Activated T-cell treated with anti-CD3 and anti-CD28 coated beads, Interleukin-2, amount 50 U/mL, for 72 hours (primary cell): ENCODE measurements at places on chromosomes 4 and X.

GRCh38 chrX:118459494-118459893, 36.1 kb upstream of the DOCK11 start:
- H3K4me3 ChIP-seq, result no peak overlapping the region
- no peaks in the 10 kb centered on the region for H3K4me1 ChIP-seq
- H3K36me3 ChIP-seq, result no peaks in the 10 kb centered on the region

DNA sequence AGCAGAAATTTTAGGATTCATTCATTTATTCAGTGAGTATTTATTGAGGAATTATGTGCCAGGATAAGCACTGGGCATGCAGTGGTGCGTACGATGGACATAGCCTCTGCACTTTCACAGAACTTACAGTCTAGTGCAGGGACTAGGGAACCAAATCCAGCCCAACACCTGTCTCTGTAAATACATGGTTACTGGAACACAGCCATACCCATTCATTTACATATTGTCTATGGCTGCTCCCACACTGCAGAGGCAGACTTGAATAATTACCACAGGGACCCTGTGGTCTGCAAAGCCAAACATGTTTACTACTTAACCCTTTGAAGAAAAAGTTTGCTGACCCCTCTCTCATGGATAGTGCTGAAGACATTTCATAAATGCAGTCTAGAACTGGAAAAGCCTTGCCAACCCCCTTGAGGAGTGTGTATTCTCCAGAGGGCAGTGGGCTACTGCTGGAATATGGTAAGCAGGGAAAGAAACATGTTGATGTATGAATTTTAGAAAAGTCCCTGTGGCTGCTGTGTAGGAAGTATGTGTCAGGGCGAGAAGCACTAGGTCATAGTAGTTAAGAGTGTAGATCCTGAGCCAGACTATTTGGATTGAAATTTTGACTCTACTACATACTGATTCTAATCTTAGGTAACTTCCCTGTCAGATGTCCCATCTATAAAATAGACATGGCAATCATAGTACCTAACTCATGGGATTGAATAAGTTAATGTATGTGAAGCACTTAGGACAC, 75.5 kb downstream of the GALNT7 start:
- H3K4me3 ChIP-seq, result no peak overlapping the region
- H3K27me3 ChIP-seq, result no peaks in the 10 kb centered on the region
- no peaks in the 10 kb centered on the region for H3K36me3 ChIP-seq
- no peak for DNase-seq

DNA sequence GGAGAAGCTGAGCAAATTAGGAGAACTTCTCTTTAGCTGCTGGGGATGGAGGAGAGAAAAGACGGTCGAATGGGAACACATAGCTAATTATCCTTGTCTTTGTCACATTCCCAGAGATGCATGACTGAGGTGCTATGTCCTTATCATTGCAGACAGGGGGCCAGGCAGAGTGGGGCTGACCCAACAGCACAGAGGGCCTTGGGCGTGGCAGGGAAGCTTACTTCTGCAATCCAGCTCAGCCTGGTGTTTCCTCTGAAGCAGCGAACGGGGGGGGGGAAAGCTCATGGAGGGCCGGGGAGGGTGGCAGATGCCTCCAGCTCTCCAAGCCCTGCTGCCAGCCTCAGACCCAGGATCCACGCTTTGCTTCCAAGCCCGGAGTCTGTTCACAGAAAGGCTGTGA, 50.8 kb upstream of the HOPX start:
- no peak for DNase-seq
- H3K4me1 ChIP-seq, result no peaks in the 10 kb centered on the region
- peaks cover 1% of the 10 kb centered on the region for H3K36me3 ChIP-seq
- peaks cover 10% of the 10 kb centered on the region for H3K27me3 ChIP-seq
- no peak overlapping the region for H3K27ac ChIP-seq
- no peak overlapping the region for H3K4me3 ChIP-seq

GRCh38 chrX:67585401-67585800, 41.6 kb downstream of the AR start:
- no peaks in the 10 kb centered on the region for H3K36me3 ChIP-seq
- no peak for DNase-seq
- no peaks in the 10 kb centered on the region for H3K4me1 ChIP-seq
- no peak overlapping the region for H3K4me3 ChIP-seq

DNA sequence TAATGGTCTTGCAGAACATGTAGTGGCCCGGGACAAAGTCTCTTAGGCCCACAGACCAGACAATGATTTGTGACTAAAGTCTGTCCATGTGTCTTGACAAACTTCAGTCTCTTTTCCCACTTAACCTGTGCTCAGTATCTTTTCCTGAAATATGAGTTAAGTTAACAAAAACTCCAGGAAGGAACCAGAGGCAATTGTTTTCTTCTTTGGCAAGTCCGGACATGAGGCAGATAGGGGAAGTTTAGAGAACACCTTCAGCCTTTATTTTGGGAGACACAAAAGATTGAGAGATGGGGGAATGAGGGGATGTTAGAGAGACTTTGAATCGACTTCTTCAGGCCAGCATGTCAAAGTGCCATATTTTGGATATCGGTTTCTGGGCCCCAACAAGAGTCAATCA, 80.2 kb upstream of the FRMPD4 start:
- no peak for DNase-seq
- H3K27me3 ChIP-seq, result peaks cover 6% of the 10 kb centered on the region
- no peaks in the 10 kb centered on the region for H3K36me3 ChIP-seq
- no peaks in the 10 kb centered on the region for H3K4me1 ChIP-seq
- H3K4me3 ChIP-seq, result no peak overlapping the region

- no peaks in the 10 kb centered on the region for H3K36me3 ChIP-seq
- peaks cover 14% of the 10 kb centered on the region for H3K27me3 ChIP-seq
- no peak overlapping the region for H3K27ac ChIP-seq
- no peak for DNase-seq
- no peak overlapping the region for H3K4me3 ChIP-seq
- H3K4me1 ChIP-seq, result no peaks in the 10 kb centered on the region
Observed at GRCh38 chrX:69185886-69186285, 20.6 kb upstream of the PJA1 start.

DNA sequence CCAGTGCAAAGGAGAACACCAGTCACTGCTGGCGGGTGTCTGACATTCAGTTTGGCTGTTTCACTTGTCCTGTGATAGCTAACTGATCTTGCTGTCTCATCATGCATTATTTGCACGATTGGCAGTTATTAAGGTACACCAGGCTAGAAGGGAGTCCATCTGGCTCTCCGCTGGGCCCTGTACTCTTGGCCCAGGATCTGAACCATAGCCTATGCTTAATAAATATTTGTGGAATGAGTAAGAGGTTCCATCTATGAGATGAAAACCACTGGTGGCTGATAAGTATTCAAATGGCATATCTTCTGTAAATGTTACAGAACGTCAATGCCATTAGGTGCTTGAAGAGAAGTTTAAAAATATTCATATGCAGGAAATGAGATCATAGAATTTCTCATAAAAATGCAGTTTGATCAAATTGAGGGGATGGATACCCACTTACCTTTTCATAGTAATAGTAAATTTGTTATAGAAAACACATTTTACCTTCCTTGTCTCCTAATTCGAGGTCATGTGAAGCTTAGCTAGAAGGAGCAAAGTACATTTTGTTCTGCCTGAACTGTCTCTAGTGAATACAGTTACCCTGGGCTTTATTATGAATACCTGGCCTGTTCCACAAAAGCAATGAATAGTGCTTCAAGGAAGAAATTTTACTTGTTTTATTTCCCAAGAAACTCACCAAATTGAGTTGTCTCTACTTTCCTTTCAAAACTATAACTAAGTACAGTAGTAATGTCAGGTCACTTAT, 213.5 kb downstream of the CBR4 start:
- H3K27ac ChIP-seq, result no peak overlapping the region
- no peaks in the 10 kb centered on the region for H3K4me1 ChIP-seq
- H3K27me3 ChIP-seq, result peaks cover 8% of the 10 kb centered on the region
- no peaks in the 10 kb centered on the region for H3K36me3 ChIP-seq
- no peak for DNase-seq

- no peaks in the 10 kb centered on the region for H3K36me3 ChIP-seq
- no peak overlapping the region for H3K27ac ChIP-seq
- no peak for DNase-seq
- H3K27me3 ChIP-seq, result no peaks in the 10 kb centered on the region
- no peak overlapping the region for H3K4me3 ChIP-seq
- no peaks in the 10 kb centered on the region for H3K4me1 ChIP-seq
Observed at GRCh38 chr4:92100975-92101374, 202.8 kb upstream of the GRID2 start.

DNA sequence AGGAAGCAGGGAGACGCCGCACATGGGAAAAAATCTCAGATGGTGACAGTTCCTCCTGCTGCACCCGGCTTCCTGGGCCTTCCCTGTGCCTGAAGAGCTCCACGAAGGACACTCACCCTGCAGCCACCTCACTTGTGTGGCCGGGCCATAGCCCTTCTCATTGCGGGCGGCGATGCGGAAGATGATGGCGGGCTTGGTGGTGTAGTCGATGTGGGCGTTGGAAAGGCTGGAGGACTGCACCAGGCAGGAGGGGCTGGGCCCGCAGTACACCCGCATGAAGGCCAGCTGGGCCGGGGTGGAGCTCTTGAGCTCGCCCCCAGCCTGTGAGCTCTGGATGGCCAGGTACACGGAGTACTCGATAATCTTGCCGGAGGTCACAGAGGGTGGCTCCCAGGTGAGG, 5.7 kb upstream of the RENBP start:
- H3K27me3 ChIP-seq, result no peaks in the 10 kb centered on the region
- no peak for DNase-seq
- peaks cover 24% of the 10 kb centered on the region for H3K4me1 ChIP-seq

DNA sequence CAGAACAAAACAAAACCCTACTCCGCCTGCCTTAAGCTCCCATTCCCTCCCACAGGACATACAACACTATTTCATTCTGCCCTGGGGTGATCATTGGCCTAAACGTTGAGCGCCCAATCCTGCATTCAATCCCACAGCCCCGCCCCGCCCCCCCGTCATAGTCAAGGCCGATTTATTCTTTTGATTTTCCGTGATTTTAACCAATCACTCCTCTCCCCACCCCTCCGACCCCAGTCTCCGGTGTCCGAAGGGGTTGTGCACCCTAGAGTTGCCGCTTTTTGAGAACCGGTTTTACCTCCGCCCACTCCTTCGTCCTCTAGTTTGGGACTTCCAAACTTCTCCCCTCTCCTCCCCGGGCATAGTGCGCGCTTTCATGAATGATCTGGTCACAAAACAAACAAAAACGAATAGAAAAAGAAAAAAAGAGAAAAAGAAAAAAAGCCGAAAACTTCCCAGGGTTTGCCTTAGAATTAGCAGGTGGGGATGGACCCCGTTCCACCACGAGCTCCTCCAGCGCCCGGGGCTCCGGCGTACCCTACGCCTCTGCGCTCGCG, 446 bp upstream of the UBE2A start:
- DNase-seq, result no peak
- peak overlapping the region; percentile 76 for H3K27ac ChIP-seq
- peaks cover 19% of the 10 kb centered on the region for H3K27me3 ChIP-seq
- peaks cover 25% of the 10 kb centered on the region for H3K4me1 ChIP-seq
- peak overlapping the region; percentile 90 for H3K4me3 ChIP-seq

GRCh38 chrX:149398027-149398426, 107.1 kb downstream of the IDS start:
- no peak overlapping the region for H3K4me3 ChIP-seq
- no peak for DNase-seq
- no peak overlapping the region for H3K27ac ChIP-seq
- no peaks in the 10 kb centered on the region for H3K36me3 ChIP-seq
